BE2C (cell line): ENCODE measurements at places on chromosomes 3 and 15.
A peak's percentile ranks its signal among the peaks of the same experiment; 100 is the strongest.

DNA sequence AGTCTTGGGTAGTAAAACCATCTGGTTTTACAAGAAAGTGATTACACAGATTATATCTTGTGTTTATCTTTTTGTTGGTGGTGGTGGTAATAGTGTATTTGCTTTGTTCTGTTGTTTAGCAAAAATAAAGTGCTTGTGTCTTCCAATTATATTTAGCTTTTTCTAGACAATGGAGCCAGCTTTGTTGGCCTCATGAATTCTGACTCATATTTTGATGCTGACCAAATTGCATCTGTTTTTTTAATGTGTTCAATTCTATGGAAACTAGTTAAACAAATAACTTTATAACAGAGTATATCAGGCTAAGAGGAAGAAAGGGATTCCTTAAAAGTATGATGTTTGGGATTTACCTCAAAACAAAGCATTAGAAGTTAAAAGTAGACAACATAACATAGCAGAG lies 69.3 kb upstream of the BFSP2 start:
- no peak for DNase-seq

GRCh38 chr3:47266709-47267489 lies 15.7 kb downstream of the KIF9 start:
- peak; percentile 85 for DNase-seq

GRCh38 chr3:192413461-192413860 lies 313.9 kb downstream of the FGF12 start:
- no peak for DNase-seq

GRCh38 chr3:164375995-164376394 lies 702.3 kb downstream of the SI start:
- no peak for DNase-seq

DNA sequence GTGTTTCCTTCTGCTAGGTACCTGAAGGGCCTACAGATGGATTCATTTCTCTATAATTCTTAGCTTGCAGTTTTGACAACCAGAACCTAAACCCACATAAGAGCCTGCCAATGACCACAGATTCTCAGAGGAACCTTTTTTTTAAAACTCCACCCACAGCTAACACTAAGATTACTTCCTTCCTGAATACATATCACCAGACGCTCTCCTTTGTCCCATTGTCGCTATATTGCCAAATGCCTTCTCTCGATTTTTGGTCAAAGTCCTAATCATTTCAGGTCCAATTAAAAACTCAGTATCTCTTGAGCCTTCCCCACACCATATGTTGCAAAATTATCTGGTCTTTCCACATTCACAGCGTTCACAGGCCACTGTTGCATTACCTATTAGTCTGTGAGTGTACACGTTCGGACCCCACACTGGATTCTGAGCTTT lies 12.4 kb downstream of the ZNF710 start:
- no peak for DNase-seq

- DNase-seq: peak; percentile 71
These were observed 190.5 kb upstream of the NECTIN3 start for GRCh38 chr3:110881069-110881468.

GRCh38 chr3:133293397-133294110 lies 106.3 kb upstream of the BFSP2 start:
- peak; percentile 76 for DNase-seq

DNA sequence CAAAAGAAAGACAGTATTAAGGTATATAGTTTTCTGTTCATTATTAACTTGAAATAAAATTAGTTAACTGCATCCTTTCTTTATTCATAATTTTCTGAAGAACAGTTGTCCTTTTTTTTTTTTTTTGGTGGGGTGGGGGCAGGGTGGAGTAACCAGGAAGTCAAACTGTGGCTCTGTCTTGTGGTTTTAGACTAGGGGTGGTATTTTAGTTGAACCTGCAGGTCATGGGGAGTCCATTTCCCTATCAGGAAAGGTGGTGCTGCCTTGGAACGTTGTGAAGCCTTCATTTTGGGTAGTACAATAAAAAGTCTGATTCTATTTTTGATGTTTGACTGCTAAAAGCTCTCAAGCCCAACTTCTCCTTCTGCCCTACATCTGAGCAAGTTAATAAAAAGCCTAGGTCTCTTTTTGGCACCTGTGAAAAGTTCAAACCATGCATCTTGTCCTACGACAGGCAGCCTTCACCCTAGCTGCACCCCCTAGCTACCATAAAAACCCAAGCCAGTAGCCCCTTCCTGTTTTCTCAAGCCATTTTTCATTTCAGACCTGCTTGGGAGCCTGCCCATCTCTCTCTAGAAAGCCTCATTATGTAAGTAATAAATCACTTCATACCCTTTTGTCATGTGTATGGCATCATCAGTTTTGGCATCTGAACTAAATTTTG lies 31.2 kb upstream of the RIOX2 start:
- no peak for DNase-seq
